ENCODE measurements at places on chromosomes 4 and X.

DNA sequence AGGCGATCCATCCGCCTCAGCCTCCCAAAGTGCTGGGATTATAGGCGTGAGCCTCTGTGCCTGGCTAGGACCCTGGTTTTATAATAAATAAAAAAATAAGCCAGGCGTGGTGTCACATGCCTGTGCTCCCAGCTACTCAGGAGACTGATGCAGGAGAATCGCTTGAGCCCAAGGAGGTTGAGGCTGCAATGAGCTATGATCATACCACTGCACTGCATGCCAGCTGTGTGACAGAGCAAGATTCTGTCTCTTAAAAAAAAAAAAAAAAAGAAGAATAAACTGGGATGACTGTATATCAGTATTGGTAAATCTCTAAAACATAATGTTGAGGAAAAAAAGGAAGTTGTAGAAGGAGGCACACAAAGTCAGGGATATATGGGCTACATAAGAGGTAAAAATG, 45.7 kb upstream of the SLC34A2 start:
- no peak for DNase-seq

DNA sequence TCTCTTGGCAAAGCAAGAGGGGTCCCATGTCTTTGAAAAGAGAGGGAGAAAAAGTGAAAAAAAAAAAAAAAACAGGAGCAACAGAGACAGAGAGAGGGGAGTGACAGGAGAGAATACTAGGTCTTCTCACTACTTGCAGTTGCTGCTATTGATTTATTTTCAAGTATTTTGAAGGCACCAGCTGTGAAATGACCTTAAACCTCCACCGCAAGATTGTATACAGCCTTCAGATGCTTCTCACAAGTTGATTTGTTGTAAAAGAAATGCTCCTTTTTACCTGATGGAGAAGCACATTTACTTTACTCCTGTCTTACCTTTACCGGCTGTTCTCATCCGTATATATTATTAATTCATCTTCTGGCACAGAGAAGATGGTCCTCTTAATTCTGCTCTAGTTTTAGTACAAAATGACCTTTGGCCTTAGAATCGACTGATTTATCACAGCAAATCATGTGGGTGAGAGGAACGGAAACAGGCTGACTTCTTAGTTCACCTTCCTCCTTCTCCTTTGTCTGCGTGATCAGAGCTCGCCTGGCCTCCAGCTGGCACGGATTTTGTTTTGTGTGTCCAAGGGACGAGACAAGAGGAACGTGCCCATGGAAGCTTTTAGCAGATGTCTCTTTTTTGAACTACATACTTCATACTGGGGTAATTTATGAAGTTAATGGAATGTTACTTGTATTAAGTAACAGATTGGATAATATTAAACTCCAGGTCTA, 82.4 kb upstream of the PACRGL start:
- DNase-seq = no peak

DNA sequence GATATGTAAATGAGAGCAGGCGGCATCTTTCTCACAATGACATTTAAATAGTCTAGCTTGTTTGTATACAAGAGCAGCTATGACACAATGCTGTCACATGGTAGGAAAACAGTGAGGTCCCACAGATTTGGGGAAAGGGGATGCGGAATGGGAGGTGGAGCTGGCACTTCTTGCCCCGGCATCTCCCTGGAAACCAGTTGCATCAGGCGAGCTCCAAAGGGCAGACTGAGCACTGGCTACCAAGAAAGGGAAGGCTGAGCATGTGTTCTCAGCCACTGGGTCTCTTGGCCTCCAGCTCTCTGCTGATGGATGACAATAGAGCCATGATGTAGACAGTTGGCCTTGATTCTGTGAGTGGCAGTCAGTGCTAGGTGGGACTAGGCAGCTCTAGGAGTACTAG, 109.0 kb downstream of the UCHL1 start:
- no peak for DNase-seq

DNA sequence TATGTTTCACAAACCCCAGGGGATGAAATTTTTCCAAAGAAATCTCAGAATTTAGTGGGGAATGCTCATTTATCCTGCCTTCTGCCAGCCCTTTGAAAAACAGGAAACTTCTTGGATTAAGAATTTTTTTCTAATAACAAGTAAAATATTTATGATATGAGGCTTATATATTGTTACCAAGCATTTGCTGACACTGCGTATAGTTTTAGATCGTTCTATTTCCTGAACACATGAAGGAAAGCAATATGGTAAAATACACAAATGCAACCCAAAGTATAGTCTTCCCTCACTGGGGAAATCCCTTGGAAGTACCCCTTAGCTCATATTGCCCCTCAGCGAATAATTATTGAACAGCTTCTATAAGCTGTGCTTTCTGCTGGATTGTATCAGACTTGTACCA, 54.4 kb upstream of the MND1 start:
- no peak for DNase-seq
